CD4-positive, alpha-beta T cell treated with Interleukin-6 at 100 ng/mL for 8 hours (primary cell): ENCODE measurements at places on chromosomes 7 and 10.

GRCh38 chr10:6721480-6721879 lies 141.4 kb upstream of the PRKCQ start:
- DNase-seq: no peak

- no peak for DNase-seq
Observed at GRCh38 chr7:22762866-22763265, 35.9 kb downstream of the IL6 start.

DNA sequence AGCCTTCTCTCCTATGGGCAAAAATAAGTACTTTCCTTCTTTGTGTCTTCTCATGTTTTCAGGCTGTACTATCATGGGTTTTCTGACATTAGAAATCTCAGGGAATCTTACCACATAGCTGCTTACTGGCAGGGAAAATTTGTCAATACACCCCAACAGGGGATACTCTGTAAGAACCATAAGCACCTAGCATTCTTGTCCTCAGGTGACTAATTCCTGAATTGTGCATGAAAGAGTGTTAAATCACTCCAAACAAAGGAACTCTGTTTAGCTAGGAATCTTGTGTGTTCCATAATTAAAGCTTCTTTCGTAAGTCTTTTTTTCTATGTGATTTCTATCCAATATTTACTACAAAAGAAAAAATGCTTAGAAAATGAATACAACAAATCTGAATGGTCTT lies 206.7 kb upstream of the POT1 start:
- DNase-seq: no peak

DNA sequence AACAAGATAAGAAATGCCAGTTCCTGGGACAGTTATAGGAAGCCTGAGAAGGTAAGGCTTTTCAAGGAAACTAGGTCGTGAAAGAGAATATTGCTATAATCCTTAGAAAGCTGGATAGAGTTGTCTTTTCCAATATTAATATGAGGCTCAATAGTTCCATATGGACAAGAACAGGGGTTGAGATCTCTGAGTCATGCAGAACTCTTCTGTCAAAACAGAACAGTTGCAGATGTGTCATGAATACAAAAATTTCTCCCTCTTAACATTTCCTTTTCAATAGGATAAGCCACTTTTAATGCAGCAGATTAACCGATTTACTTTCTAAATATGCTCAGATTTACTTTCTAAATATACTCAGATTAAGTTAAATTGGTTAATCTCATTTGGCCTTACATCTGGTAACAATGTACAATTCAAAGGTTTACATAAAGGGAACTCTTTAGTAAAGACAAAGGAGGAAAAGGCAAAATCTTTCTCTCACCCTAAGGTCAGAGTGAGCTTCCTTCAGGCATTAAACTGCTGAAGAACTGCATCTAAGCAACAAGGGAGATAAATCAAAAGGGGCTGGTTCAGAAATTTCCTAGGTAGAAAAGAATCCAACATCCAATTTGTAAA lies 104.7 kb upstream of the PCDH15 start:
- no peak for DNase-seq

DNA sequence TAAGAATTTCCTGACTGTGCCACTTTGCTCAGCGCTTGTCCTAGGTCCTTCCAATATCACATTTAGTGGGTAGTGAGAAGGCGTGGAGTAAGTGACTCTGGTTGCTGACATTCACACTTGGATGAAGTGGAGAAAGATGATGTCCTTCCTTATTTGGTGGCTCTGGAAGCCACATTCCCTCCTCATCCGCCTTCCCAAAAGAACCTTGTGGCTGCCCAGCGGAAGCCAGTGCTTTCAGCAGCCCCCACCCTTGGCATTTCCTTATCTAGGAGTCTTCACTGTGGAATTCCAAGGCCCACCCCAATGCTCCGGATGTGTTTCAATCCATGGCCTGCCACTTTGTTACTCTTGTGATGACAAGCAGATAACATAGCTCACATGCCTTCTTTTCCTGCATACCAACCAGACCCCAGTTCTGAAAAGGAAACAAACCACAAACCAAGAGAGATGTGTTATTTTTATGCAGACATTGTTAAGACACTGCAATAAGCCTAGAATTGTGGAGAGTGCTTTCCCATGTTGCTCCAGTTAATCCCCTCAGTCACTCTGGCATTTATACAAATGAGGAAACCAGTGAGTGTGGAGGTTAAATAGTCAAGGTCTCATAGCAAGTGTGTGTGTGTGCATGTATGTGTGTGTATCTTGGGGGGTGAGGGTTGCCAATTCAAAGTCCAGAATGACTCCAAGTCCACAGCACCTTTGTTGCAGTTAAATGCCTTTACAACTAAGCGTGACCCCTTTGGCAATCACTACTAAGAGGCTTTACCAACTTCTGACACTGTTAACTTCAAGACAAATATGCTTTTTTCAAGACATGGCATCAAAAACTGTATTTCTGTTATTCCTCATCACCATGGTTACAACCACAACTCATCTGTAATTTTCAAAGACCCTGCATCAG lies 10.3 kb upstream of the ANKRD1 start:
- DNase-seq: no peak

DNA sequence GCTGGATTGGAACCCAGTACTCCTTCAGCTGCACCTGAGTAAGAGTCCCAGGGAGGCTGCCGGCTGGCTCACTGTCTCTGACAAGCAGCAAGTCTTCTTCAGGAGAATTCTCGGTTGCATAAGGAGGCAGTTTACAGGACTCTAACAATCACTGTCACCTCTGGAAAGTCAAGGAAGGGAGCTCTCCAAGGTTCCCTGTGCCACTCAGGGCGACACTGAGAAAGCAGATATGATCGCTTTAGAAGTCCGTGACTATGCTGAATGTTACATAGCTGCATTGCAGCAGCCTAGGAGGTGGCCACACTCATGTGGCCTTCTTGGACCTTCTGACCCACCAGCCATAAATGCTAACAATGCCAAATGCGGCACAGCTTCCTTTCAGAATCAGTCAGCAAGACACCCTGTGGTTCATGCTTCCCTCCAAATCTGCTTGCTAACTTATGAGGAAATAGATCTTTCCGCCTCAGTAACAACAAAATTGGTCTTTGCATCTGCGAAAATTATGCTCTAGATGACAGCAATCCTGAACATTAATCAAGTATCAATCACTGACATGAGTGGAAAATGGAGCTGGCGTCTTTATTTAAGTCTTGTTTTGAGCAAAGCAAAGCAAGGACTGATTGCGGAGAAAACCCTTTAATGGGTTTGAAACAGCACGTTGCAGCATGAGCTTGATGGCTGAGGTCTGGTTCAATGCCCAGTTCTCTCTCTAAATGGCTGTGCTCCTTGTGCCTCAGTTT lies 132.9 kb downstream of the ATXN7L1 start:
- DNase-seq: no peak

DNA sequence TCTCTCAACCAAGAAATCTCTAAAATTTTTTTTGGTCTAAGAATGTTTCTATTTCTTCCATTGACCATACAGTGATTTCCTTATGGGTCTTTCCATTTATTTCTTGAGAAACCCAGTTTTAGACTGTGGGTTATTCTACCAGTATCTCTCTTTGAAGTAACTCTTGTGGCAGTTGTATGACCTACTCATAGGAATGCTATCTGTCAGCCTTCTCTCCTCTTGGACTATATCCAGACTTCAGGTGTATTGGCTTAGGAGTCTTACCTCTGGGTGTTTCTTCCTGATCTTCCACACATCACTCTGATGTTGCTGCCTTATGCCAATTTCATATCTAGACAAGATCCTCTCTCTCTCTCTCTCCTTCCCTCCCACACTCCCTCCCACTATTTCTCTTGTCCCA lies 178.1 kb downstream of the BMPER start:
- no peak for DNase-seq

- DNase-seq: no peak
Observed at GRCh38 chr7:72405418-72405817, 6.7 kb downstream of the CALN1 start.

DNA sequence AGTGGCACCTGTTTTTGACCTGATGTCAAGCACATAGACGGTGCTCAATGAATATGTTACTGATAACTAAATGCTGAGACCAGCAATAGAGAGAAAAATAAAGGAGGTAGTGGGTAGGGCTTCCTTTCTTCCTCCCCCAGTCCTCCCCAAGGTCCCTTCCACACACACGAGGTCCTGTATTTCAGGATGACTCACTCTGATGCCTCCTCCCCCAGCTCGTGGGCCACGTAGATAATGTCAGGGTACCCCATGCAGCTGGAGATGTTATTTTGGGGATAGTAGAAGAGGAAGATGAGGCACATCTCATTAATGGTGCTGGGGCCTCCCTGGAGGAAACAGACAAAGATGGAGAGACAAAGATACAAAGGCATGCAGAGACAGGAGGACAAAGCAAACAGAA lies 17.3 kb downstream of the PRSS58 start:
- DNase-seq: no peak

- DNase-seq: peak; percentile 64
Observed at GRCh38 chr7:2477447-2478398, 1.5 kb upstream of the GRIFIN start.

- DNase-seq: no peak
Observed at GRCh38 chr7:11192506-11192905, 218.8 kb downstream of the PHF14 start.

DNA sequence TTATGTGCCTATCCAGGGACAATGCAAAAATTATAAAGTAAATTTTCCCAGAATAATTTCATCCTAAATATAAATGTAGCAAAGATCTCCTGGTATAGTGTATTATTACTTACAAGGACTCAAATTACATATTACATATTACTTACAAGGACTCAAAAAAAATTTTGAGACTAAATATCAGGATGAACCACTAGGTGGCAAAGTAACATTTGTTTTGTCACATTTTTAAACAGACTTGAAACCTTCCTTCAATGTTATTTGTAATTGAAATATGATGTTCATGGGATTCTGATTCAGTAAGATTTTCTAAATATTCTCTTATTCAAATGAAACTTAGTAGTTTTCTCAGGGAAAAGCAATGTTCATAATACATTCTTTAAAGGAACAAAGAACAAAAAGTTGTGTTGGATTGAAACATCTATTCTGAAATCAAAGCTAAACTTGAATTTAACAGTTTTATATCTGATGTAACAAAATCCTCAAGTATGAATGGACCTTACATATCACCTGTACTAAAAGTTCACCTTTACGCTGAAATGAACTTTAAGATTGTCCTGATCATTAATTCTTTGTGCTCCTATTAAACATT lies 74.3 kb upstream of the GNAI1 start:
- DNase-seq: no peak

DNA sequence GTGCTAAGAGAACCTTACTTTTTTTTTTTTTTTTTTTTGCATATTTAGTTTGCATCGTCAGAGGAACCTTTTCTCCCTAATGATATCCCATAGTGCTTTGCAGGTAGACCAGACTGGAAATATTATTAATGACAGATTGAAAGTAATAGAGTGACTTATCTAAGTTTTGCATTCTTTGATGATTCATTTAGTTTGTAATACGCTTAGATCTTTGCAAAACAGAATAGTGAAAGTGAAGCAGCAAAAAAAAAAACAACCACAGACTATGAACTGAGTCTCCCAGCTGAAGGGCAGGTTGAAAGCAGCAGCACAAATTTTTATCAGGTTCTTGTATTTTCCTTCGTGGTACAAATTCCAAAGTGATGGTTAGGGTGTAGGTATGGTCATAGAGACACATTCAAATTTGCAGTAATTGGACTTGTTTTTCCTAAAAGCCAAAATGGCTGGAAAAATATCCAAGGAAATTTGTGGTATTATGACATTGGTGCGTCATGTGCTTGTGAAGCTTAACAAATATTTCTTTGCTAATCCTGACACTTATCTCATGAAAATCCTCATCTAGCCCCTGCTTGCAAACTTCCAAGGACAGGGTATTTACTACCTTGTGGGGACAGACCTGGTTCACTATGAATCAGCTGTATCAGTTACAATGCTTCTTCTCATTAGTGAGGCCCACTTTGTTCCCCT lies 81.8 kb upstream of the CREB5 start:
- DNase-seq: no peak

DNA sequence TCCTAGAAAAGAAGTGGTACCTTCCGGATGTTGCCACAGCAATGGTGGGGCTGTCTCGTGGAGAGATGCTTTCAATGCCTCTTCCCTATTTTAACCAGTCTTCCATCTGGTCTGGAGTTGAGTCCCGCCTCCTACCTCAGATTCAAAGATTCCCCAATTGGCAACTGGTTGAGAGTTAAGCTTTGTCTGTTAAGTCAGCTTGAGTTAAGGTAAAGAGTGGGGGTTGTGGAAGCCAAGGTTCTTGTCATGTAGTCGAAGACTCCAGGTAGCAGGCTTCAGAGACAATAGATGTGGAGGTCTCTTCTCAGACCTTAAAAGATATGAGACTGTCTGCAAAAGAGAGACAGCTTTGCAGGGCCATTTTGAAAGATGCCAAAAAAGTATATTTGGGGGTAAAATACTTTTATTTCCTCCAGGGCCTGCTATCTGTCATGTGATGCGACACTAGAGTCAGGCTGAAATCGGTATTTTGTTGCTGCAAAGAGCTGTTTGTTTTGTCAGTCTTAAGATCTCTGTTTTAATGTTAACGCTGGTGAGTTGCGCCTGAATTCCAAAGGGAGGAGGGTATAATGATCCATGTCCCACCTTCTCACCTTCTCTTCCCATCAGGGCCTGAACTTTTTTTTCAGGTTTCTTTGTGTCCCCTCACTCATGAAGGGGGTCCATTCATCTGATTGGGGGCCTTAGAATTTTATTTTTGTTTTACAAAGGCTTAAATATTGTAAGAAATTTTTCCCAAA lies 40.4 kb upstream of the SCIN start:
- no peak for DNase-seq

DNA sequence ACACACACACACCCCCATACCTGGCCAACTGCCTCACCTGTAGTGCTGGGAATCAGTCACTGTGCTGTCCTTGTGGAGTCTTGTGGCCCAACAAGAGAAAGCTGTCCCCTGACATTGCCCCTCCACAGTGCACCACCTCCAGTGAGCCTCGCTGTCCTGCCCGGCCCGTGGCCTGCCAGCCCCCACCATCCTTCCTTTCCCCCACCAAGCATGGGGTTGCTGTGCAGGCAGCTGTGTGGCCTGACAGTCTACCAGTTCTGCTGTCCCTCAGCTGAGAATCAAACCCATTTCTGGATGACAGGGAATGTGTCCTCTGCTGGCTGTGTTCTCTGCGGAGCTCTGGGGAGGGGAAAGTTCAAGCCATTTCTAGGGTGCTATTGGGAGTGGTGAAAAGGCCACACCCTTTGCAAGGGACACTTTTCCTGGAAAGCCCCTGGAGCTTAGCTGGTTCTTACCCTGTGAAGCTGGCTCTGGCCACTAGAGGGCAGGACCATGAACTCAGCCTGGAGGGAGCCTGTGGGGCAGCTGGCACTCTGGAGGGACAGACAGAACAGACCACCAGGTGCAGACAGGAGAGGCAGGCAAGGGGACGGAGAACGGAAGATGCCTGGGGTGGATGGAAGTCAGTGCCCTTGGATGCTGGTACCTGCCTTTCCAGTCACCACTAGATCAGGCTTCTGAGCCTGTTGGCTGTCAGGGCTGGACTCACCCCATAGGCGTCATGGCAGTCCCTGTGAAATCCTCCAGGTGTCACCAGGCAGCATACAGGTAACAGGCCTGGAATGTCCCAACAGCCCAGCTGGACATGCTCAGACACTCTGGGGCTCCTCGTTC lies 10.5 kb upstream of the MTPAP start:
- peak; percentile 54 for DNase-seq

DNA sequence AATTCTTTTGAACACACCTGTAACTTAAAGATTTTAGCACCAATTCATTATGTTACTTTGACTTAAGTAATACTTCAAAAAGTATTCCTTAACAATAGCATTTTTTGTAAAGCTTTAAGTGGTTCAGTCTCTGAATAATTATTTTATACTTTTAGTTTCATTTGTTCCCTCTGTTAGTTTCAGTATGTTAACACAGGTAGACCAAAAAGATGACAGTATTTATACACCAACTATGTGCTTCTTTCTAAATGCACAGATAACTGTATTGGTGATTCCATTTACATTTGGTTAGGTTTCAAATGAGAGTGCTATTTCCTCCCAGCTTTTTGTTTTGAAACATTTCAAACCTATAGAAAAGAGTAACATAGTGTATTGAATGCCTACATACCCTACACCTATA lies 14.0 kb downstream of the RALA start:
- DNase-seq: no peak
